CD8-positive, alpha-beta memory T cell (primary cell): ENCODE measurements at places on chromosomes 5 and 9.

GRCh38 chr5:151284392-151284967 lies 19.1 kb downstream of the SLC36A3 start:
- no peak for DNase-seq

DNA sequence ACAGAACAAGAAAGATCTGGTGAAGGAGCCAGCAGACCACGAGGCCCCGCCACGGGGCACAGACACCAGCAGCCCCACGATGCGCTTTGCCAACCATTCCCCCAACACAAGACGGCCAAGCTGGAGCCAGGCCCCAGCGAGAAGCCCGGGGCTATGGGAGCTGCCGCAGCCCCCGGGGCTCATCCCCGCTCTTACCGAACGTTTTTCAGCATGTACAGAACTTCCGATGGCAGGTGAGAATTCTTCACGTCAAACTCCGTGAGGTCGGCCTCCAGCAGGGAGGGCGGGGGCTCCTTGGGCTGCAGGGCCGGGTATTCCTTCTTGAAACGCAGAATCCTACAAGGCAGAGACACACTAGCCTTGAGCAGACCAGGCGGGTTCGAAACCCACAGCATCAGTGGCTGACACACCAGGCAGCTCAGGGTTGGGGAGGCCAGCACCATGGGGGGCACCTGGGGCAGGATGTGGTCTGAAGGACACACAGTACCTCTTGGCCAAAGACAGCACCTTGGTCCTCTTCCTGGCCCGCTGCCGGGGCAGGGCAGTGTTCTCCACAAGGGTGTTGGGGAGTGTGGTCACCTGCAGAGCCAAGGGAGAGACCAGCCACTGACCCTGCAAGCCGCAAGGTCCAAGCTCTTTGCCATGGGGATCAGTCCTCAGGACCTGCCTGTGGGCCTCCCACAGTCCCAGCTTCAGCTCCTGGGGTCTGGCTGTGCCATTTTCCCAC lies 6.8 kb downstream of the PNPLA7 start:
- no peak for DNase-seq

DNA sequence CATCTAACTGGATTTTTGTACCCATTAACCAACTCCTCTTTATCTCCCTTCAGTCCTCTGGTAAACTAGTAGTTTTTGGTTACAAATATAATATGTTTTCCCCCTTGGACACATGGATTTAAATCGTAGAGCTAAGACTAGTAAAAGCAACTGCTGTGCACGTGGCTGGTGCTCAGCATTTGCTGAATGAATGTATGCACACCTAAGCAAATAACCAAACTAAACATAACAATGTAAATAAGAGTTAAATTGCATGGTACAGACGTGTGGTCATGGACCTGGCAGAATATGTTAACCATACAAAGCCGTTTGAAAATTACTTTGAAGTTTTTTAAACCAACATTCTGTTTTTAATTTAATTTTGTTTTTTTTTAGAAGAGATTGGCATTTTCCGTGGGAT lies 65.2 kb upstream of the FYB1 start:
- no peak for DNase-seq

DNA sequence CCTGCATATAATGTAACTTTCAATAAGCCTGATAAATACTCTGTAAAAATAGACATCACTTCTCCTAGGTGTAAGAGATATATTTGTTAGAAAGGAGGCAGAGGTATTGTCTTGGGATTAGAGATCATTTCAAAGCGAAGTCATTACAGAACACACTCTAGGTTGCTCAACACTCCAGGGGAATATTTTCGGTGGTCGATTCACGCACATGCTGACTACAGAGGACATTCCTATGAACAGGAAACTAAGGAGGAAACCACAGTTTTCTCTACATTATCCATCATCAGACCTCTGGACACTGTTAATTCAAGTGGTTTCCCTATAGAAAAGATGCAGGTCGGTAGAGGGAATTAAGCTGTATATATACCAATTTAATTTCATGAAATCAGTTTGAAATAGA lies 370.0 kb downstream of the NDUFS4 start:
- no peak for DNase-seq

GRCh38 chr5:17400724-17401469 lies 97.1 kb upstream of the TAF11L2 start:
- DNase-seq = no peak

DNA sequence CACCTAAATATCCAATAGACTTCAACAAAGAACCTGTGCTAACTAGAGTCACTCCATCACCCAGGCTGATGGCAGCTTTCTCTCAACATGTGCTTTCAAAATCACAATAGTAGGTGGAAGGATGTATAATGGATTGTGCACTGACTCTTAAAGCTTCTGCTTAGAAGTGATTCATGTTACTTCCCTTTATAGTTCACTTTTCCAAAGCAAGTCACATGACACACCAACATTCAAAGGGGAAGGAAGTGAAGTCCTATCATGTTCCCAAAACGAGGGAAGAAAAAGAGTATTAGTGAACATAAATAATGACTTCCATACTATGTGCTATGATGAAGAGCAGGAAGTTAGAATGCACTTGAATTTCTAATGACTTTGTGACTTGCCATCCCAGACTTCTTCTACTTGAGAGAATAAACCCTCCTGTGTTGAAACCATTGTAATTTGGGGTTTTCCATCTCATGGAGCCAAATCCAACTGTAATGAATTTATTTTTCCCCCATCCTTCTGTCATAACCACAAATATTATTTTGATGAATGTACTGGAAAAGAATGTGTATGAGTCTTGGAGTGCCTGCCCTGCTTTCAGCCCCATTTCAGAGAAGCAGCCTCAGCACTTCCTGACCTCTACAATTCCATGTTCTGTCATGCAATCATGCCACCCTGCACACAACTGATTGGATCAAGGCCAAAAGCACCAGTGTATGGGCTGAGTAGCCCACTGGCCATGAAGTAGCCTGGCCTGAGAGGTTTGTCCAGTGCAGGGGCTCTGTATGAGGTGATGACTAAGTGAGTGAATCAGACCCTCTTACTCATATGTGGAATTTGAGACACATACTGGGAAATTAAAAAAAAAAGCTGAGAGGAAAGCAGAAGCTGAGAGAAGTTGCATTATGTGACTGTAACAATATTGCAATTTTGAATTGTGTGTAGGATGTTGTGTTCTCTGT lies 525.9 kb upstream of the CLINT1 start:
- DNase-seq = no peak

DNA sequence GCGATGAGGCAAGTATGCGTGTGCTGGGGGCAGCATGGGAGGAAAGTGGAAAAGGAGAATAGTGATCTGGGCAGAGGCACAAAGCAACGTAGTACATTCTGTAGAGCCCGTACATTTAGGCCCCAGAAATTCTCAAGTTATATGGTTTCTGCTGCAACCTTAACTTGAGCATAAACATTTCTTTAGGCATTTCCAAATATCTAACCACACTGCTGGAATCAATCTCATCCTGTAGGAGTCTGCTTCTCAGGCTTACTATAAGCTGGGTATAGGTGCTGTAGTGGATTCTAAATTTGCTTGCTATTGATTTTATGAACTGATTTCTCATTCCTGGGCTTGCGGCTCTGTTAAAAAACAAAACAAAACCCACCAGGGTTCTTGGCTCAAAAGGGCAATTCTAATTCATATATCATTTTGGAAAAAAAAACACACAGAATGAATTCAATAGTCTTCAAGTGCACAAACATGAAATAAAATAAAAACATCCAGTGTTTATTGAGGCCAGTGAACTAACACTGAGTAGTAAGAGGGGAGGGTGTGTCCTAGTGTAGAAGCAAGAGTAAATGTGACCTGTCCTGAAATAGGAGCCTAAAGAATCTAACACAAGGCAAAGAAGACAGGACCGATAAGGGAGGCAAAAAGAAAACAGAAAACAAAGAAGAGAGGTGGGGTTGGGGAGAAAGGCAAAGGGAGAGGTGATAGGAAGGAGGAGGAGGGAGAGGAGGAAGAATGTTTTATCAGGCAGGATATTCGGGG lies 145.5 kb upstream of the LHFPL2 start:
- DNase-seq = no peak

- DNase-seq = no peak
These were observed 7.2 kb downstream of the GABBR2 start for GRCh38 chr9:98701576-98701975.

DNA sequence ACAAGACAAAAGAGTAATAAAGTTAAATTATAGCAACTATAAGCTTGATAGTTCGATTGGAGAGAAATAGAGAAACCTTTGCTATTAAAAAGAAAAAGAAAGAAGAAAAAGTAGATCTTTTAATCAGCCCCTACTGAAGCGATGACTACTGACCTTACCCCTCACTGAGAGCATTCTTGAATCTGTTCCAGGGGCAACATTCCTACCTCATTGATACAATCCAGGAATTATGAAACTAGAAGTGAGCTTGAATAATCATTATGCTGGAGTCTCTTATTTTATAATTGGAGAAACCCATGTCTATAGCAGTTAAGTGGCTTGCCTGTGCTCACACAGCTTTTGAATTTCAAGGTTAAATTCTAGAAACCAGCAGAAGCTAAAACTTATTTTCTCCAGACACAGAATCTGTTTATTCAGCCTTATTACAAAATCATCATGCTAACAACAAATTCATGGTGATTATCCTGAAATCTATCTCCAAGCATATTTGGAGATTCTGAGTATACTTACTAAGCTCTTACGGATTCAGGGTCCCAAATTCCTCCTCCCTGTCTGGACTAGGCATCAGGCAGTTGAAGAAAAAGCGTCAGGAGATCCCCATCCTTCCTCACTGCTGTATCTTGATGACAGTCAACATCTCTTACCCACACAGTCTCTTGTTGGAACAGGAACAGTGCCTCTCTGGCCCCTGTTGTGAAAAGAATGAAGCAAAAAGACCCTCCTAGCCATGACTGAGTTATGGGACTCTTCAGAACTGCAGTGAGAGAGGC lies 547.6 kb upstream of the WWC1 start:
- DNase-seq = no peak

DNA sequence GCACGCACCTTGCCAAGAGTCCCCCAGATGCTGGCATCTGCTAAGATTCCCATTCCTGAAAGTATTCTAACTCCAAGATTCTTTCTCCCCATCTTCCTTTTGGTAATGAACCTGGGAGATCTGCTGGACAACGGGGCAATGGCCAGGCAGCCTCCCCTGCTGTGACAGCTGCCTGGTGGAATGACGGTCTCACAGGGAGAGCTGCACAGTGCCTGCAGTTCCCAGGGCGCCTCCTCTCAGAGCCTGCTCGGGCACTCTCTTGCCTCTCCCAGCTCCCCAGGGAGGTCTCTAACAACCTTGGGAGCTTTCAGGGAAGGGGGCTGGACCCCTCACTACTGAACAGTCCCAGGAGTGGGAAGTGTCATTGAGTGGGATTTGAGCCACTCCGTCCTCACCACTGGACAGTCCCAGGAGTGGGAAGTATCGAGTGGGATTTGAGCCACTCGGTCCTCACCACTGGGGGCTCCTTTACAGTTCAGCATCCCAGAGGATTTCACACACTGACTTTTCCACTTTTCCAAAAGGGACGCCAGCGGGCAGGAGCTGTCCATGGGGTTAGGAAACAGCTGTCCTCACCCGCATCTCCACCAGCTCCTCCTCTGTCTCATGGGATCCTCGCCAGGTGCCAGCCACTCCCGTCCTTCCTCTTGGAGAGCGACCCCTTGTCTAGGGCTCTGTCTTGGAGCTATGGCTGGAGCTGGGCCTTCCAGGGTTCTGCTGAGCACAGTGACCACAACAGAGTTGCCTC lies 65.7 kb downstream of the ADAMTS2 start:
- peak; percentile 23 for DNase-seq

- no peak for DNase-seq
These were observed 191.4 kb downstream of the MAN2A1 start for GRCh38 chr5:109880907-109881685.

- no peak for DNase-seq
These were observed 189.2 kb upstream of the NR3C1 start for GRCh38 chr5:143592648-143593047.

GRCh38 chr5:61281686-61282085 lies 50.4 kb upstream of the ZSWIM6 start:
- no peak for DNase-seq

- DNase-seq = no peak
These were observed 301.3 kb downstream of the PARP8 start for GRCh38 chr5:50967563-50968355.

DNA sequence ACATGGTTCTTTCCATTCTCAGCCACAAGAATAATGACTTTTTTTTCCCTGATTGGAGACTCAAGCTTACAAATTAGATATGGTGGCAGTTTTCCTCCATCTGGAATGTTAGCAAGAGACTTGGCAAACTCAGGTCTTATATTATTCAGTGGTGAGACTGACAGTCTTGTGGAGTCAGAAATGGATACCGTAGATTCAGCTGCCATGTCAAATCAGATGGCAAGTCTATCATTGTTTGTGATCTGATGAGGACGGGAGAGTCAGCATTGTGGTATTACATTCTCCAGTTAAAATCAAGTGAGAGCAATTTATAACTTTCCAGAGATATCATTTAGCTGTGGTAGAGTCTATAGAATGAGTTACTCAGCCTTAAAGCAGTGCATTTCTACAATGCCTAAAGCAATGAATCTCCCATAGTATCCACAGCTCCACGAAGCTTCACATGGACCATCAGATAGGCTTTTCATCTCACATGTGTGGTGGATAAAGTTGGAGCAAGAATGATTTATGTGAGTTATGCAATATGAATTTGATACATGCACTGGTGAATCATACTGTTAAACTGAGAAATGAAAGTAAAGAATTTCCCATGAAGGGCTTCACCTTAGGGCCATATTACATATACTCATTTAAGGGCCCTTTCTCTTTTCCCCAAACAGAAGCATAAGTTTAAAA lies 430.6 kb downstream of the ZNF608 start:
- DNase-seq = no peak

- DNase-seq = no peak
These were observed 77.4 kb downstream of the KIAA0825 start for GRCh38 chr5:94540856-94541494.

DNA sequence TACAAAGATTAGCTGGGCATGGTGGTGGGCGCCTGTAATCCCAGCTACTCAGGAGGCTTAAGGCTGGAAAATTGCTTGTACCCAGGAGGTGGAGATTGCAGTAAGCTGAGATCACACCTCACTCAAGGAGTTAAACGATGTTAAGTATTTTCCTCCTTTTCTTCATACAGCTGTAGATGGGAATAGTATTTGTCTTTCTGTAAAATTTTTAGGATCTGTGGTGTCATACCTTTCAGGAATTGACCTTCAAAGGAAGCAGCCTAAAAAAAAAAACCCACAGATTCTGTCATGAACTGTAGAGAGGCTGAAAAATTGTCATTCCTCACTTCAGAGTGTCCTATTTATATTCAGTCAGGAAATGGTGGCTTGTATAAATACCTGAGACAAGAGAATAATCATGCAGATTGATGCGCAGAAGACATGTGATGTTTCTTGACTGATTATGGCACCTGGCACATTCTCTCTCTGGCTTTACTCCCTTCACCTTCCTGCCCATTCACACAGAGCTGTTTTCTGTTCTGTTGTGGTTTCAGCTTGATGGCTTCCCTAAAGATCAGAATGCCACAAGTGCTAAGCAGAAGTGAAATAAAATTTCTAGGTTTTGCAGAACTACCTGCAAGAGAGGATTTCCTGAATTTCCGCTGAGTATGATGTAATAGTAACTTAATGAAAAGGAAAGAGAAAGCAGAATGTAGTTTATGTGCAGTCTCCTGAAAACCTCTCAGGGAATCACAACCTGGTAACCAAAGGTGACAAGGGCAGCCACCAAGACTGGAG lies 3.8 kb downstream of the IFNA1 start:
- no peak for DNase-seq
